ENCODE measurements at places on chromosomes 4 and X.

DNA sequence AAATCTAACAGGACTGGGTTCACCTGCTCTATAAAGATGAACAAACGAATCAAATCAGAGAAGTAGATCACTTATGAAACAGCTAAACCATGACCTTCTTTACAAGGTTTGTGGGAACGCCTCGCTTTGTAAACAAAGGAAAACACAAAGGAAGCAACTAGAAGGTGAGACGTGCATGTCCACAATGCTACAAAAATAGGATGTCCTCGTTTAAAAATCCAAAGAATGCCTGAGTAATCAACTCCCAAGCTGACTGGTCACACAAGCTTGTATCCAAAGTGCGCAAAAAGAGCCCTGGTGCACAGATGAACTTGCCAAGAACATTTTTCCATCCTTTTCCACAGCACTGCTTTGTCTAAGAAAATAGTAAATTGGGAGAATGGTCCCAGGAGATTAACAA lies 6.3 kb upstream of the SH3KBP1 start:
- DNase-seq: no peak

GRCh38 chrX:76971393-76972376 lies 475.5 kb upstream of the FGF16 start:
- no peak for DNase-seq

GRCh38 chr4:9384126-9384525 lies 21.2 kb downstream of the USP17L30 start:
- no peak for DNase-seq

DNA sequence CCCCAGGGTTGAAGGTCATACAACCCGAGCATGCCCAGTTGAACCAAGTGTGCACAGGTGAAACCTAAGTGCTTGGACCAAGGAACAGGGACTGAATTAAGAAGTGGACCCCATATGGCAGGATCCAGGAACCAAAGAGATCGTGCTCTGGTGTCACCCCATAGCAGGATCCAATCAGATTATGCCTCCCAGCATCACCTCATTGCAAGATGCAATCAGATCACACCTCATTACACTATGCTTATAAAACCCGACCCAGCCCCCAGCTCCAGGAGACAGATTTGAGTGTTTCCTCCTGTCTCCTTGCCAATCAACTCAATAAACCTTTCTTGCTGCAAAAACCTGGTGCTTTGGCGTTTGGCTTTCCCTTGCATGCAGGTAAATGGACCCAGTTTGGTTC lies 37.6 kb downstream of the EFHC2 start:
- peak; percentile 75 for DNase-seq

GRCh38 chr4:169070071-169070894 lies 60.2 kb upstream of the CBR4 start:
- DNase-seq: peak; percentile 73

DNA sequence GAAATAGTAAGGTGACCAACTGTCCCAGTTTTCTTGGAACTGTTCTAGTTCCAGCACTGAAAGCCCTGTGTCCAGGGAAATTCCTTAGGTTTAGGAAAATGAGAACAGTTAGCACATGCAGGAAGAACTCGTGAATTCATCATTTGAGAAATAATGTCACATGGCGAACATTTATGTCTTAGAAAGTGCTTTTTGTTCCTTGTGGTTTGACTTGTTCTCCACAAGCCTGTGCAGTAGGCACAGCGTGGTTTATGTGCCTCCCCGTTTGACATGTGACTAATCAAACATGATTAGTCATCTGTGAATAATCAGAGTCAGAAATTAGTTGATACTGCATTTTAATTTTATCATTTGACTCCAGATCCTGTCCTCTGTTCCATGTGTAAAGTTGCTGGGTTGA lies 556.0 kb upstream of the CPEB2 start:
- no peak for DNase-seq

GRCh38 chr4:59814402-59815010 lies 1385.6 kb upstream of the ADGRL3 start:
- DNase-seq: no peak

- no peak for DNase-seq
These were observed 70.0 kb upstream of the TSPAN5 start for GRCh38 chr4:98728433-98728832.

DNA sequence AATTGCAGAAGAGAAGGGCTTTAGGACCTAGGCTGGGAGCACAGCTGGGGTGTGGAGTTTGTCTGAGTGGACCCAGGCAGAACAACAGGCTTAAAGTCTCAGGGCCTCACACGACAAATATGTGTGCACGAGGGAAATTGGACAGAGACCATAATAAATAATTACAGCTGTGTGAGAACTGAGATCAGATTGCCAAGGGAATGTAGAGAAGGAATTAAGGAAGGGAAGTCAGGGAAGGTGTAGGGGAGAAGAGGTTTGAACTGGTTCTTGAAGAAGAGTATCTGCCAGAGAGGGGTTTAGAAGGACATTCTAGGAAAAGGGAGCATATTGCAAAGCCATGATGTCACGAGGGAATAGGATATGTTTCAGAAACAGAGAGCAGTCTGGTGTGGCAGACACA lies 120.7 kb upstream of the TSPAN5 start:
- DNase-seq: no peak

DNA sequence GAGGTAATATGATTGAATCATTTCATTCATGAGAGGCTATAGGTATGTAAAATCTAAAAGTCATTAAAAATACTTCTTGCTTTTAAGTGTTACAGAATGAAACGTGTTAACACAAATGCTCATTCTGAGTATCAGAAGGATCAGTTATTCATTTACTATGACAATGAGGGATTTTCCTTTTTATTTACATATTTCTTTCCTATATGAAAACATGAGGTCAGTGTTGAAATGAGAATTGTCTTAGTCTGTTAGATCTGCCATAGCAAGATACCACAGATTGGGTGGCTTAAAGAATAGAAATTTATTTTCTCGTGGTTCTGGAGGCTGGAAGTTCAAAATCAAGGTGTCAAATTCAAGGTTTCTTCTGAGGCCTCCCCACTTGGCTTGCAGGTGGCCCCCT lies 181.2 kb downstream of the ARHGAP10 start:
- DNase-seq: no peak

DNA sequence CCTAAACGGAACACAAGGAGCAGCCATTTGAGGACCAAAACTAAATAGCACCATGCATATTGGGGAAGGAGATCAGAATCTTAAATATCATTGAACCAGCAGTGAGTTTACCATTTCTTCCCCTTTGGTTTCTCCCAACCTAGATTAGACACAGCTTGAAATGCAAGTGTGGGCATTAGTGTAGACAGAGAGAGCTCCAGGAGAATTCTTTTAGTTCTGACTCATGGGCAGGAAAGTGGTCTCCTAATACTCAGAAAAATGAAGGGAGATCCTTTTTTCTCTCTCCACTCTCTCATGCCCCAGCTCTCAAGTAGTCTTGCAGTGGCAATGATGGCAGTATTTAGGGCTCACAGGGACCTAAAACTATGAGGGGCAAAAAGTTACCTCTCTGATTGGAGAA lies 567.9 kb downstream of the INPP4B start:
- no peak for DNase-seq

- DNase-seq: no peak
These were observed 9.5 kb downstream of the ENPEP start for GRCh38 chr4:110485452-110485851.

- DNase-seq: no peak
These were observed 192.5 kb upstream of the TAPT1 start for GRCh38 chr4:16418814-16419213.

GRCh38 chrX:24392709-24393108 lies 32.3 kb downstream of the SUPT20HL1 start:
- DNase-seq: no peak

DNA sequence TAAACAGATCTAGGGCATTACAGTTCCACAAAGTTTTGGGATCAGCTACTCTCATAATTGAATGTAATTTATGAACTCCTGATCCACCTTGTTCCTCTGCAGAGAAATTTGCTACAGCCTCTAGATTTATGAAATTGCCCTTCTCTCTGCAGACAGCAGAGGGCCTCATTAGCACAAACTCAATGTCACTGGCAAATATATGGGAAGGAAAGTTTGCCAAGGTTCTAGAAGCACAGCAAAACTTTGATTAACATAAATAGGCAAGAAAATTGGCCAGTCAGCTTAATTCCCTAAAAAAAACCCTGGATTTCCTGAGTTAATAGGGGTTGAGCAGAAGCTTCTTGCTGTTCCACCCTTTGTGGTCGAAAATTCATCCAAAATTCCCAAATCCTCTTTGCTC lies 31.5 kb downstream of the PRPS1 start:
- no peak for DNase-seq

- no peak for DNase-seq
These were observed 9.9 kb downstream of the PRMT9 start for GRCh38 chr4:147674073-147674472.

DNA sequence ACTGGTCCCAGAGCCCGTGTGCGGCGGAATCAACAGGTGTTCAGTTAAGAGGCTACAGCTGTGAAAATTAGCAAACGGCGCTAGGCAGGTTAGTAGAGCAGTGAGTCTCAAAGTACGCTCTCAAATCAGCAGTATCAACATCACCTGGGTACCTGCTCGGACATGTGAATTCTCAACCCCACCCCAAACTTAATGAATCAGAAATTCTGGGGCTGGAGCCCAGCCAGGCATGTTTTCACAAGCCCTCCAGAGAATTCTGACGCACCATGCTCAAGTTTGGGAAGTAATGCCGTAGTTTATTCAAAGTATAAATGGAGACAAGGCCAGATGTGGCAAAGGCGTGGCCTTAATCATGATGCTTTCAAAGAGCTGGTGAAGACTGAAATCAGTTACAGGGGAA lies 58.2 kb upstream of the PTCHD1 start:
- no peak for DNase-seq

DNA sequence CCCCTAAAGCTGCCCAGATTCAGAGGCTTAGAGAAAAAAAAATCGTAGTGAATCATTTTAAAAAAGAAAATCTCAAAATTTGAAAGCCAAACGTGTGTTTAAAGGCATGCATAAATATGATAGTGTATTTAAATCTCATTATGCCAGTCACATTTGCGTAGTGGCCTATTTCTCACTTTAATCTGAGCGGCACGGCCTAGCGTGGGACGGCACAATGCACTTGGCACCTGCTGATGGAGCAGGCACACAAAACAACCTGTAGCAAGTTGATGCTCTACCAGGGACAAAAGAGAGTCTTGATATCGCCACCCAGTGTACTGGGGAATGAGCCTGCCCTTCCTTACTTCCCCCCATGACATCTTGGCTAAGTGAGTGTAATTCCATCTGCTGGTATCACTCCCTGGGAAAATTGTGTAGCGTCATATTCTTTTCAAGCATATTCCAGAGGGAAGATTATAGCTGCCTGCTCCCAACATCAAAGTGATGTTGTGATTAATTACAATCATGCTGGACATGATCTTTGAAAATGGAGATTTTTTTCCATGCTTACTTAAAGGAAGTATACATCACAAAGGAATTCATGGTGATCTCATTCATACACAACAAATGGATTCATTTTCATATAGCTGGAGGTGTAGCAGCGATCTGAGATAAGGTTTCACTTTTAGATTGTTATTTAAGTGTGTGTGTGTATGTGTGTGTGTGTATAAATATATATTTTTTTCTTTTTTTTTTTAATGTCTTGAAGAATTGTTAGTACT lies 138.8 kb downstream of the DCTD start:
- no peak for DNase-seq

GRCh38 chr4:144591401-144591800 lies 54.6 kb upstream of the HHIP start:
- DNase-seq: no peak

GRCh38 chr4:98341309-98341708 lies 80.1 kb downstream of the RAP1GDS1 start:
- DNase-seq: no peak

DNA sequence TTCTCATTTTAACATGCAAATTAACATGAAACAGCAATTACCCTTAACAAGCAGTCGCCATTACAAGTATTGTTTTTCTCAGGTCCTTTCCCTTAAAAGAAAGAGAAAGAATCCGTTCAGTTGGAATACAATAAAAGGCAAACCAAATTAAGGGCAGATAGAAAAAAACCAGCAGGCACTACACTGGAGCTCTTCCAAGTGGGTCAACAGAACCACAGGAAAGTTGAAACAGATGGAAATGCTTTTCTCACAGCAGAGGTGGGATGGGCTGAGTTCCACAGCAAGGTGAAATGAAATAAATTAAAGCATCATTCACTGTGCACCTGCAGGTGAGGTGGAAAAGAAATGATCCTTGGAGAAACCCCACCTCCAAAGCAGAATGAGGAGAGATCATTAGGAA lies 102.6 kb downstream of the APBB2 start:
- no peak for DNase-seq

DNA sequence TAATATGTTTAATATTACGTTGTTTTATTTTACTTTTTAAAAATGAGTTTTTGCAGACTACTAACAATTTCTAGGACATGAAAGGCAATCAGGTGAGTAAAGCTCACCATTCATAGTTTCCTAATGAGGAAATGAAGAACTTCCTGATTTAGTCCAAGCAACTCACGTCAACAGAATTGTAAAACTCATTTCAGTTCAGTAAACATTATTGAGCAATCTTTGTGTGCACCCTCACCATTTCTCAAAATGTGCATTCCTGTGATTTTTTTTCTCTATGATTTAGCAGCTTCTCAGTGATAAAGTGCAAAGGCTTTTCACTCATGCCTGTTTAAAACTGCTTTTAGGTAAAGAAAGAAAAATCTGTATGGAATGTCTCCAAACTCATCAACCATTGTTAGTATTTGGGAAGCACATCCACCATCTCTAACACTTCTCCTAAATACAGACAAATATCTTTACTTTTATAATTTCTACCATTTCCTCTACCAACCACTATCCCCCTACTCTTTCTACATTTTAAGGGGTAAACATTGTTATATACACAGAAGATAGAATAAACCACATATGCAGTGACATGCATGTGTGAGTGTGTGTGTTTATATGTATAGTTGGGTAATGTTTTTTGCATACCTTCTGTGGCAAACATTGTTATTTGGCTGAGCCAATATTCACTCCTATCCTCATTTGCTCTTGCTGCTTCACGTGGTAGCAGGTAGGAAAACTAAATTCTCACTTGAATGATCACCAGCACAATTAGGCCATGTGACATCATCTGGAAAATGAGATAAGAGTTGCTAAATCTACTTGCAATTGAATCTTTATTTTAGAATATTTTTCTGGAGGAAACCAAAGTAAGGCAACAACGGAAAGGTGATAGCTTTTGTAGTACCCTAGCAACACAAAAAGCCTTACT lies 54.7 kb upstream of the PRDM8 start:
- DNase-seq: no peak

DNA sequence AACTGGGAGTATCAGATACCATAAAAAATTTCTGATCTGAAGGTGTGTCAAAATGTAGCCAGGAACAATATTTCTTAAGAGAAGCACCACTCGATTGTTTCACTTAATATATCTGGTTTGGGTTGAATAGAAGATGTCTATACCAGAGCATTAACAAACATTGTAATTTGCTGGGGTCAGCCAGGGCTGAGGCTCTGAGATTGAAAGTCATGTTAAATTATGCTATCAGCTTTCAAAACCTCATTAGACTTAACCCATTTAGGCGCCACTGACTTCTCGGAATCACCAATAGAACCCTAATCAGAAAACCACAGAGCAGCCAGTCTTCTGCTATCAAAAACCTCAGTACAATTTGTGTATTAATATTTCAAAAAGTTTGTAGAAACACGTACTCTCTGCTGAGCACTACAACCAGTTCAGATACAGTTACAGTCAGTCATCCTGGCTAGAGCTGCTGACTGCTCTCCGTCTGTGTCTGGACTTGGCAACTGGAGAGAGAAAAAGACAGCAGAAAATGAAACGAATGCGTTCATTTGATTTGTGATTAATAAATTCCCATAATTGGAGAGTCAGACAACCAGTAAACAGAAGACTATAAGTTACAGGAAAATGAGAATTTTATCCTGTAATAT lies 848.6 kb upstream of the PABPC4L start:
- DNase-seq: no peak

Data from NCI-H2081 treated with DMSO at 0.1 percent for 48 hours (cell line).